ENCODE measurements at places on chromosomes 1 and 21.
A peak's percentile ranks its signal among the peaks of the same experiment; 100 is the strongest.

DNA sequence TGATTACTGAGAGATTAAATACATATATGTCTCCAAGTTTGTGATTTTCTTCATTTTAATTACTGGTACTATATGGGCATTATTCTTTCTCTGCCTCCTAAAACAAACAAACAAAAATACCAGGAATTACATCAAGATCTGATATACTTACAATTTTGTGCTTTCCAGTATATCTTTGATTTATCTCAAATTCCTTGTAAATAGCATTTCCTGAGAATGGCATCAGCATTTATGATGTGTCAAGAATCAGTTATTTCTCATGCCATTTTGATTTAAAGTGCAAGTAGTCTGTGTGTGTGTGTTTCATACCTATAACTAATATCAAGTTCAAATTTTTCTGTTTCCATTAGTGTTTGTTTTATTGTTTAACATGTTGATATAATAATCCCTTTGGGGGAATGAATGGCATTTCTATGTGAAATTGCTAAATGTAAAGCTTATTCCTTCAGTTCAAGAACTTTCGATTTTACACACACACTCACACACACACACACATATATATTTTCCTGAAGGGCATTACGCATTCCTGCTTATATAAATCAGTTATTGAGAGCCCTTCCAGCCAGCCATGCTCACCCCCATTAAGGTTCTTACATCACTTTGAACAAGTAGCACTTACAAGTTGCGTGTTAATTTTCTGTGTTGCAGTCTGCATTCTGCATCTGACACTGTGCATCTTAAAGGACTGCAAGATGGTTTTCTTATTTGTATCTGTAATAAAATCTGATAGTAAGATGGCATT lies 102.7 kb downstream of the NEK7 start:
- no peak for ATAC-seq

DNA sequence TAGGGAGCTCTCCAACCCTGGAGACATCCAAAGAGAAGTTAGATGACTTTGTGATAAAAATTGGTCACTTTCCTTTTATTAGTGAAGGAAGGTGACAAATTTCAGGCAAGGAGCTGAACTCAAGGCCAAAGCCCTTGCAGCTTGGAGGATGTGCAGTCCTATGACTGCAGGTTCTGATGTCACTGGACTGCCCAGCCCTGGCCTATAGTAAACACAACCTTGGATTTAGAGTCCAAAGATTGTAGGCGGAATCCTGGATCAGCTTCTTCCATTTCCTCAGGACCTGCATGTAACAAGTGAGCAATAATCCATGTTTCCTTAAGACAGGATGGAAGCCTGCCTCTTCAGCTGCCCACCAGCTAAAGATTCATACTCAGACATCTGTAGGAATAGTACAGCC lies 169.3 kb upstream of the ZC3H12A start:
- no peak for ATAC-seq

DNA sequence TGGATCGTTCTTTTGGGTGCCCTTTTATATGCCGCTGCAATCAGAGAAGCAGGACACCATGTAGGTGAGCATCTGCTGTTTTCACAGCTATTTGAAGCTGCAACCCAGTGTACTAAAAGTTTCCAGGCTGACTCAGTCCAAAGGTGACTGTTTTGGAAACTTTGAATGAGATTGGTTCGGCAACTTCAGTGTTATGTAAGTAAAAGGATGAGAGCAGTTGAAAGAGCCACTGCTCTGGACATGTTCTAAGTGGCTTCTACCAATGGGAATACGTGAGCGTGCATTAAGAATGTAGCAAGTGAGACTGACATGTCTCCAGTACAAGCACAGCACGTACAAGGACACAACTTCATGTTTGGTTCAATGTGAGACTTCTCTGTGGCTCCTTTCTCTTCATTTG lies 55.6 kb downstream of the DDR2 start:
- ATAC-seq, result no peak

- no peak for ATAC-seq
Measured at GRCh38 chr1:76158126-76158525, 83.6 kb downstream of the ST6GALNAC3 start.

GRCh38 chr1:198918920-198919319 lies 280.1 kb downstream of the PTPRC start:
- ATAC-seq, result no peak

GRCh38 chr1:98049370-98050135 lies 128.7 kb upstream of the DPYD start:
- ATAC-seq, result no peak

DNA sequence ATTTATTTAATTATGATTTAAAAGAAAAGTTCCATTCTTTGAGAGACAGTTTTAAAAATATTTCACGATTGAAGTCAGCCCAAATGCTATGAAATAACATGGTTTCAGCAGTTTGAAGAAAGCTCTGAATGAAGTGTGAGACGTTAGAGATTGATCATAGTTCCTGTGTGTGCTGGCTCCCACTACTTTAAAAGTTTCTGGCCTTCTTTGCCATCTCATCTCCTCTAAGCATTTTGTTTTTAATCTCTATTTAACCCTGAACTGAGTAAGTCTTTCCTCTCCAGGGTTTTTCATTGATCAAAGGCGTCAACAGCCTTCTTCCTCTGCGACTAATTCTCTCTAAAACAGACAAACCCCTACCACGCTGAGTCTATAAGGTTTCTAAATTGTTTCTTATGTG lies 225.3 kb upstream of the B3GALT2 start:
- no peak for ATAC-seq

DNA sequence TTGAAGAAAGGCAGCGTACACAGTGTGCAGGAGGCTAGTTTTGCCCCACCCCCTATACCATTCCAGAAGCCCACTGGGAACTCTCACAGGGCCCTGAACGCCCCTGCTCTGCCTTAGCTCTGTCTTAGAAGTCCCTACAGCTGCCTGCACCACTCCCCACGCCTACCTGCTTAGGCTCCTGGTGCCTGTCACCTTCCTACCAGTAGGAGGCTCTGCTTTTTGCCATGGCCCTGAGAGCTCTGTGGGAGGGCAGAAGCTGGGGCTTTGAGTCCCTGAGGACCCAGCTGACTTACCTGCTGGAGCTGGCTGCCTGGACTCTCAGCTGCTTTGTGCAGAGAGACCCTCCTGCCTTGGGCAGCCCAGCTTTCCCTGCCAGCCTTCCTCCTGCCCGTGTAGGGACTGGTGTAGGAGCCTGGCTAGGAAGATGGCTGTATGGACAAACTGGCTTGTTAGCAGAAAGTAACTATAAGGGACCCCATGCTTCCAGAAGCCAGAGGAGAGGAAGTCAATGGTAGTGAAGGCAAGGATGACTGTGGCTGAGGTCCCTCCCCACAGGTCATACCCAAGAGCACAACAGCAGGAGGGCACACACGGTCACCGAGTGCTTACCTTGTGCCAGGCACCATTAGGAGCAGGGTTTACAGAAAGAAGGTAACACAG lies 9.8 kb upstream of the CELSR2 start:
- peak; percentile 79 for ATAC-seq

- ATAC-seq, result no peak
Measured at GRCh38 chr1:6982860-6983259, 197.6 kb downstream of the CAMTA1 start.

- no peak for ATAC-seq
Measured at GRCh38 chr1:235073968-235074522, 54.6 kb downstream of the TOMM20 start.

DNA sequence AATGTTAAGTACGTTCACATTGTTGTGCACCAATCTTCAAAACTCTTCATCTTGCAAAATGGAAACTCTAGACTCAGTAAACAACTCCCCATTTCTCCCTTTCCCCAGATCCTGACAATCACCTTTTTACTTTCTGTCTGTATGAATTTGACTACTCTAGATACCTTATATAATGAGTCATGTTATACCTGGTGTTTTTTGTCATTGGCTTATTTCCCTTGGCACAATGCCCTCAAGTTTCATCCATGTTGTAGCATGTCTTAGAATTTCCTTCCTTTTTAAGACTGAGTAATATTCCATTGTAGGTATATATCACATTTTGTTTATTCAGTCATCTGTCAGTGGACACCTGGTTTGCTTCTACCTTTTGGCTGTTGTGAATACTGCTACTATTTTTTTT lies 399.5 kb downstream of the LMO4 start:
- ATAC-seq, result no peak

DNA sequence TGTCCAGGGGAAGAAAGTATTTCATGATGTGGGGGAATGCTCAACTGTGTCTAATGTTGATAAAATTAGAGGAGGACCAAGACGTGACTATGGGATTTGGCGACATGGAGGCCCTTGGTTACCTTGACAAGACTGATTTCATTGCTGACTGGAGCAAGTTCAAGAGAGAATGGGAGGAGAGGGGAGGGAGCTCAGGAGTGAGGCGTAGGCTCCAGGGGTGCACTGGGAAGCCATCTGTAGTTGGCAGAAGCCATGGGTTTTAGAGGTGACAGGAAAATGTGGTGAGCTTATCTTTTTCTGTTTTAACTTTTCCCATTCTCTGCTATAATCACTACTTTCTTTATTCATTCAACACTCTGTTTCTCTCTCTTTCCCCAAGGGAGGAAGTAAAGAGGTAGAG lies 15.8 kb downstream of the UBE4B start:
- no peak for ATAC-seq

- no peak for ATAC-seq
Measured at GRCh38 chr1:206003854-206004800, 932 bp upstream of the RAB7B start.

DNA sequence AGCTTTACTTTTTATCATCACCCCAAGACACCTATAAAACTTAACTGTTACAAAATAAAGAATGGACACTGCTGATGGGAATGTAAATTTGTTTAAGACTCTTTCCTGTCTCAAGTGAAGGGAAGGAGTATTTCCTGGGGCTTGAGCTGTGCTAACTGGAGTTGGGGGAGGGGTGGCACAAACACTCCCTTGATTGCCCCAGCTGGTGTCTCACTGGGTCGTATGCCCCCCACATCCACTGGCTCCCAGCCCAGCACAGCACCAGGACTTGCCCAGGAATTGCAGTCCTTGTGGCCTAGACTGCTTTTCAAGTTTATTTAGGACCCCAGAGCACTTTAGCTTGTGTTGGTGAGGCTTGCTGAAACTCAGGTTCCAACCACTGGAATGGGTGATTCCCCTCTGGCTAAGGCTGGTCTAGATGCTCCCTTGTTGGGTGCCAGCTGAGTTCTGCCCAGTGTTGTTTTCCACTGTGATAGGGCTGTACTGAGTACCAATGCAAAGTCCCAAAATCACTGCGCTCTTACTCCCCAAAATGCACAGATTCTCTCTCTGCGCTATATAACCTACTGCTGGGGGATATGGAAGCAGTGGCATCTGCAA lies 49.1 kb upstream of the DR1 start:
- no peak for ATAC-seq
